ENCODE measurements at places on chromosomes 7 and 10.

- DNase-seq, result no peak
These were observed 3.3 kb upstream of the CUEDC2 start for GRCh38 chr10:102435529-102436233.

DNA sequence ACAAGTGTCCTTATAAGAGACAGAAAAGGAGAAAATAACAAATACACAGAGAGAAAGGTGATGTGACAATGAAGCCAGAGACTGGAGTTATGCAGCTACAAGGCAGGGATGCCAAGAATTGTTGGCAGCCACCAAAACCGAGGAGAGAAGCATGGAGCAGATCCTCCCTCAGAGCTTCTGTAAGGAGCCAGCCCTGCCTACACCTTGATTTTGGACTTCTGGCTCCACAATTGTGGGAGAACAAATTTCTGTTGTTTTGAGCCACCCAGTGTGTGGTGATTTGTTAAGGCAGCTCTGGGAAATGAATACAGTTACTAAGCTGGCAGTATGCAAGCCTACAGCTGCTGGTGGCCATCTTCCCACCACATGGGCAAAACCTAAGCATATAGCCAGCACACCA lies 163.6 kb downstream of the GRM8 start:
- no peak for DNase-seq

DNA sequence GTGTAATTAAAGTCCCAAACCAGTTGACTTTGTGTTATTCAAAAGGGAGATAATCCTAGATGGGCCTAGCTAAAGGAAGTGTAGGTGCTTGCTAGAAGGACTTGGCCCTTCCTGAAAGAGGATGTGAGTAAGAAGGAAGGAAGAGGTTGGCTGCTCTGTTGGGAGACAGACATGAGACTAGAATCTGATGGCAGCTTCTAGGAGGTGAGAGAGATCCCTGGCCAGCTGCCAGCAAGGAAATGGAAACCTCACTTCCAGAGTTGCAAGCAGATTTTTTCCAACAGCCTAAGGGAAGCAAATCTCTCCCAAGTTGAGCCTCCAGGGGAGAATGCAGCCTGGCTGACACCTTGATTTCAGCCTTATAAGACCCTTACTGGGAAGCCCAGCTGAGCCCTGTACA lies 368.4 kb upstream of the ZMIZ1 start:
- DNase-seq, result peak; percentile 8

GRCh38 chr7:7639421-7639820 lies 1.1 kb upstream of the UMAD1 start:
- no peak for DNase-seq

- DNase-seq, result peak; percentile 88
These were observed 166.2 kb downstream of the CPEB3 start for GRCh38 chr10:92124616-92125143.

DNA sequence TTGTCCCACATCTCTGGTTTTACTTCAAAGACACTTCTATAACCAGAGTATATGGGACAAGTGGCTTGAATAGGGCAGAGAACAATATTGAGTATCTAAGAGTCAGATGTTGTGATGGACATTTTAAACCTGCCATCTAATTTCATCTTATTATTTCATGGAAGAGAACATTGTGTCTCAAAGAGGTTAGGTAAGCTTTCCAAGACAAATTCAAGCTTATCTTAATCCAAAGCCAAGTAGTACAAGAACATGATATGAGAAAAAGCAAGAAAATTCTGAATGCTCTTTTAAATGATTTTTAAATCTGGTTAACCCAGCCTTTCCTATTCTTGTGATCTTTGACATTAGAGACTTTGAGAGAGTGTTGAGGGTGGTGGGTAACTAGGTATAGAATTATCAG lies 65.3 kb upstream of the ZNF804B start:
- DNase-seq, result no peak
